ENCODE measurements at places on chromosomes 11 and 22.

GRCh38 chr11:111586388-111586831, 15.8 kb upstream of the SIK2 start:
- peak; percentile 62 for DNase-seq

DNA sequence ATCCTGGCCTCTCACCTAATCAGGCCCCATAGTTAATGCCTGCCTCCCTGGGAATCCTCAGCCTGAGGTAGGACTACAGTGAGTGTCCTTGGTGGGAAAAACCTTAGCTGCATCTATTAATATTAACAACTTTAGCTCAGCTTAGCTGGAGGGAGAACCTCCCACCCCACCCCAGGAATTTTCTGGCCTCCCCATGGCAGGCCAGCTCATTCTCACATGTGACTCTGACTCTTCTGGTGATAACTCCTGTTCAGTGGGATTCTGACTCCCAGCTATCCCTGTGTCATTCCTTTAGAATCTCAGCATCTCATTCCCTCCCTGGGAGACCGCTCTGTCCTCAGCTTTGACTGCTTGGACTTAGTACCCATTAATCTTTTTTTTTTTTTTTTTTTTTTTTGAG, 14.5 kb downstream of the ART5 start:
- no peak for DNase-seq

- no peak for DNase-seq
Observed at GRCh38 chr11:105975128-105975527, 46.9 kb downstream of the MSANTD4 start.

- DNase-seq, result no peak
Observed at GRCh38 chr11:75059299-75059698, 37.4 kb downstream of the OR2AT4 start.

DNA sequence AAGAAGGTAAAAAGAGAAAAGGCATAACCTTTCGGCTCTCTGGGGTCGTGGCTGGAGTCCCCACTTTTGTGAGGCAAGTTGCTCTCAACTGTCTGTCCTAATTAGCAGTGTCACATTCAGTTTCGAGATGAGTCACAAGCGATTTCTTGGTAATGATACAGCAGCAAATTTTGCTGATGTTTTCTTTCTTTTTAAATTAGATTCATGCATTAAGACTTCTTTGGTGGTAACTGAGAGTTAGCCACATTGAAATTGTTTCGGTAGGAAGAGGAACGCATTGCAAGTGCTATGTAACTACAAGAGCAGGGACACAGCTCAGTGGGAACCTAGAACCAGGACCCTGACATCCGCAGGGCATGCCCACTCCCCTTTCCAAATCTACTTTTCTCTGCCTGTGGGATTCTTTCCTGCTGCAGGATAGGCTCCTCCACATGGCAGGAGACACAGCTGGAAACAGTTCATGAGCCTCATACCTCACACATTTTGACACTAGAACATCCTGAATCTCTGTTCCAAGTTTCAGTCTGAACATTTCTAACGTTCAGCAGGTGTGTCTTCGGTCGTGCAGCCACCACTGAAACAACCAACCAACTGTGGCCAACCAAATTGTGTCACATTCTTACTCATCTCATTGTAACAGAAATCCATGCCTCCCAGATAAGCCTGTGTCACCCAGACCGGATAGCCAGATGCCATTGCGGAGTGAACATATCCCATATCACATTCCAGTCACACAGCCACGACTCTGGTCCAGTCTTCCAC, 987.6 kb downstream of the NTM start:
- peak; percentile 20 for DNase-seq

GRCh38 chr11:128624269-128625175, 37.2 kb upstream of the ETS1 start:
- DNase-seq, result peak; percentile 87

All from CD4-positive, alpha-beta T cell treated with Interleukin-4 for 4 hours (primary cell).